Stimulated activated CD4-positive, alpha-beta T cell treated with anti-CD3 and anti-CD28 coated beads, TNF-alpha, amount 100 ng/mL, for 4 hours (primary cell): ENCODE measurements at places on chromosomes 4 and X.

DNA sequence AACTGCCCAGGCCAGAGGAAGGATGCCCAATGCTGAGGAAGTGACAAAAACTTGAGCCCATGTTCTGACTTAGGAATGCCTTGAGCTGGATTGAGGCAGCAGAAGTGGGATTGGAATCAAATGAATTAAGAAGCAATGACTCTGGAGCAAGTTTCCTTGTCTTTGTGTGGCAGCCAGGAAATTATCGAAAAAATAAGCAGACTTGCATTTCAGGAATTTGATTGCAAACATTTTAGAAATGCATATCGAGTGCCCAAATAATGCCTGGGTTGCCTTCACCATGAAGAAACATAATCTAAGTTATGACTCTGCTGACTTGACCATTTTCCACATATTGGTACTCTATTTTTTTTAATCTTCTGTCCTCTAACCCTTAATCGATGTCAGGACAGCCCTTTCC, 9.5 kb downstream of the CYTL1 start:
- no peak for DNase-seq

DNA sequence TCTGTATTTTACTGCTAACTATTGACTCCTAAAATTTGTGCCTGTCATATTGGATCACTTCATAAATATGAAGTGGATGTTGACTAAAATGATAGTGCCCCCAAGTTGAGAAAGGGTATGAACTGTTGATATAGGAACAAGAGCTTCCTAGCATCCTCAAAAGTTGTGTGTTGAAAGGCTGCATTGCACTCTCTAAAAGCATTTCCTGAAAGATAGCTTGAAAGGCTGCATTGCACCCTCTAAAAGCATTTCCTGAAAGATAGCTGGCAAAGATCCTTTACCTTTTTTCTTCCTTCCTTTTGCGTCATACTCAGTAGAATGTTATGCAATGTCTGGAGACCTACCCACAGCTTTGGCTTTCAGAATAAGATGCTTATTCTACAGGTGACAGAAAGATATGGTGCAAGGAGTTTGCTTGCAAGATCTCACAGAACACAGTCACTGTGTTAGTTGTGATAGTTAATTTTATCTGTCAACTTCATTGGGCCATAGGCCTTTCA, 274.6 kb upstream of the GALNTL6 start:
- DNase-seq, result no peak

DNA sequence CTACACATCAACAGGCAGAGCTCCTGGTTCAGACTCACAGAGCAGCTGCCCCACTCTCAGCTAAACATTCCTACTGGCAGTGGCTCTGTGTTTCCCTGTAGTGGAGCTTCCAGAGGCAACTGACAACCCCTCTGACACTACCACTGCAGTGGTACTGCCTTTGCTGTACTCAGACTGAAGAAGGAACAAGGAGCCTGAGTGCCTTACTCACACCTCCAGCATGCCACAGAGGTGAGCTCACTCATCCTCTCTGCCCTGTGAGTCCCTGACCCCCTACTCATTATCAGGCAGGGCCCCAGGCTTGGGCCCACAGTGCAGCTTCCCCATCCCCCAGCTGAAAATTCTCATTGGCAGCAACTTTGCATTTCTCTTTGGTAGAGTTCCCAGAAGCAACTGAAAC, 240.5 kb upstream of the POF1B start:
- DNase-seq, result no peak

- DNase-seq, result no peak
These were observed 1240.7 kb downstream of the C4orf33 start for GRCh38 chr4:130336585-130337217.

DNA sequence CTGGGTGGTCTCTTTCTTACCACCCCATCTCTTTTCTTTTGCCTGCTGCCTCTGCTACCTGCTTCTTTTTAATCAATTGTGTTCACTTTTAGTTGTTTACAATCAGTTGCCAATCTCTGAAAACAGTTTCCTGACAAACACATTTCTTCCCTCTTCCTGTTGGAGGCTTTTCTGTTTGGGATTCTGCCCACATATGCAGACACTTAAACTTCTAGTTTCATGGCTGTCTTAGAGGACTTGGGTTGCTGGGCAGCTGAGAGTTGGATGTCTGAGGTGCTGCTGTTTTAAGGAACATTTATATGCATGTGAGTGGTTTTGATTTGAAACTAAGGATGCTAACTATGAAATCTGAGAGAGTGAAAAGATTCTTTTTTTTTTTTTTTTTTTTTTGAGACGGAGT, 112.3 kb upstream of the LIMCH1 start:
- no peak for DNase-seq

- DNase-seq, result no peak
These were observed 16.6 kb downstream of the SULT1E1 start for GRCh38 chr4:69843301-69843700.

- no peak for DNase-seq
These were observed 38.2 kb downstream of the FHL1 start for GRCh38 chrX:136185401-136186022.

DNA sequence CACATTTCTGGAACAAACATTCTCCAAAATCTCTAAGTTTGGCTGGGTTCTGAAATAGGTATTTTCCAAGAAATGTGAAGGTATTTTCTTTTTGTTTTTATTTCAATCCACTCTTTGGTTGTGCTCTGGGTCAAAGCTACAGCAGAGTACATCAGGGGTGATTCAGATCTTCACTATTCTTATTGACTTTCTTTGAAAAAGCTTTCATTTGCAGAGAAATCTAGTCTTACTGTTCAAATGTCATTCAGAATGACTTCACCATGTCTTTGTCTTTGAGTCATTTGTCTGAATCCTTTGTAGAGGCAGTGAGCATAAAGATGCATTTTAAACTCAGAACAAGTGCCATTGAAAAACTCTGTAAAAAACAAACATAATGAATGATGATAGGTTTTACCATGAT, 547.2 kb upstream of the ADGRL3 start:
- no peak for DNase-seq

DNA sequence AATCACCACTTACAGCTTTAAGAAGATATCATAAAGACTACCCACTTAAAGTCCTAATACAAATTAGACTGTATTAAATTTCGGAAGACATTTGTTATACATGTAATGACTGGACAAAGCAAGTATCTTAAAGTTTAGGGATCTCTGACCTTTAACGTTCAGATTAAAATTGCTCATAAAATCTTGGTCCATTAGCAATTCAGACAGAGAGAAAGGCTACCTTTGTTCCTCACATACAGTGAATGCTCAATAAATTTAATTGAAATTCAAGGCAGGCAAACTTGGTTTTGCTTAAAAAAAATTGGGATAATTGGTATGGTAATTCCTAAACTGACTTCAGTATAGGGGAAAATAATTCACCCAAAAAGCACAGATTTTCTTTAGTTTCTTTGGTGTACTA, 285.9 kb upstream of the EMCN start:
- no peak for DNase-seq

- DNase-seq, result no peak
These were observed 531.9 kb downstream of the PCDH18 start for GRCh38 chr4:137000432-137000831.

DNA sequence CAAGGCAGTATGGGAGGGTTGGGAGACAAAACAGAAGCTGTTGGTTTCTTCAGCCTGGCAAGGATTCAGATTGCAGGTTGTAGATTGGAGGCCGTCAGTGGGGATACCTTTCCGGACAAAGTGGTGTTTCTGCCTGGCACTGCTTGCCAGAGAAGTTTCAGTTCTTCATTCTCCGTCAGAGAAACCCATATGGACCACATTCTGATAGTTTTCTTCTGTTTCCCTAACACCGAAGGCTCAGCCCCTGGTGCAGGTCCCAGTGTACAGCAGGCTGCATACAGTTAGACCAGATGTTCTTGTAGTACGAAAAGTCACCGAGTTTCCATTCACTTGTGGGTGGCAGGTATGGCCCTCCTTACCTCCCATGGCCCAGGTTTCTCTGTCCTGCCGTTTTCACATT, 107.3 kb downstream of the PTTG2 start:
- no peak for DNase-seq

GRCh38 chr4:138310498-138310897, 68.3 kb upstream of the SLC7A11 start:
- DNase-seq, result no peak

- DNase-seq, result no peak
These were observed 43.7 kb upstream of the GPR78 start for GRCh38 chr4:8536467-8536866.
